ENCODE measurements at places on chromosomes 5 and 9.
A peak's percentile ranks its signal among the peaks of the same experiment; 100 is the strongest.

GRCh38 chr5:111927191-111927590 lies 170.2 kb upstream of the NREP start:
- DNase-seq = no peak

- DNase-seq = no peak
Measured at GRCh38 chr5:23314827-23315226, 192.6 kb upstream of the PRDM9 start.

DNA sequence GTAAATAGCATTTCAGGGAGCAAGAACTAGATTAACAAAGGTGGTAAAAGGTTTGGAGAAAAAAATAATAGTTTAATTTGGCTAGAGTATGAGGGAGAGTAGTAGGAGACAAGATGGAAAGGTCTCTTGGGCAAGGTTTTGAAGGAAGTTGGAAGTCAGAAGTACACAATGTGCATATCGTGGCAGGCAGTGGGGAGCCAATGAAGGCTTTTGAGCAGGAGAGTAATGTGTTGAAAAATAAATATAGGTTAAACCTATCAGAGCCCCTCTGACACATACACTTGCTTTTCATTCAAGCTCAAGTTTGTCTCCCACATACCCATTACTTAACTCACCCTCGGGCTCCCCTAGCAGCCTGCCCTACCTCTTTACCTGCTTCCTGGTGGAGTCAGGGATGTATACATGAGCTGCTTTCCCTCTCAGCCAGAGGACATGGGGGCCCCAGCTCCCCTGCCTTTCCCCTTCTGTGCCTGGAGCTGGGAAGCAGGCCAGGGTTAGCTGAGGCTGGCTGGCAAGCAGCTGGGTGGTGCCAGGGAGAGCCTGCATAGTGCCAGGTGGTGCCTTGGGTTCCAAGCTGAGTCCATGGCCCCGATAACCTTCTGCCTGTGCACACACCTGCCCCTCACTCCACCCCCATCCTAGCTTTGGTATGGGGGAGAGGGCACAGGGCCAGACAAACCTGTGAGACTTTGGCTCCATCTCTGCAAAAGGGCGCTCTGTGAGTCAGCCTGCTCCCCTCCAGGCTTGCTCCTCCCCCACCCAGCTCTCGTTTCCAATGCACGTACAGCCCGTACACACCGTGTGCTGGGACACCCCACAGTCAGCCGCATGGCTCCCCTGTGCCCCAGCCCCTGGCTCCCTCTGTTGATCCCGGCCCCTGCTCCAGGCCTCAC lies at the start of gene CA9:
TSS of gene CA9 (plus strand) at position 797 of the 893 bp plus-strand sequence. CDS start at position 829, 32 bp downstream.
- DNase-seq = no peak

DNA sequence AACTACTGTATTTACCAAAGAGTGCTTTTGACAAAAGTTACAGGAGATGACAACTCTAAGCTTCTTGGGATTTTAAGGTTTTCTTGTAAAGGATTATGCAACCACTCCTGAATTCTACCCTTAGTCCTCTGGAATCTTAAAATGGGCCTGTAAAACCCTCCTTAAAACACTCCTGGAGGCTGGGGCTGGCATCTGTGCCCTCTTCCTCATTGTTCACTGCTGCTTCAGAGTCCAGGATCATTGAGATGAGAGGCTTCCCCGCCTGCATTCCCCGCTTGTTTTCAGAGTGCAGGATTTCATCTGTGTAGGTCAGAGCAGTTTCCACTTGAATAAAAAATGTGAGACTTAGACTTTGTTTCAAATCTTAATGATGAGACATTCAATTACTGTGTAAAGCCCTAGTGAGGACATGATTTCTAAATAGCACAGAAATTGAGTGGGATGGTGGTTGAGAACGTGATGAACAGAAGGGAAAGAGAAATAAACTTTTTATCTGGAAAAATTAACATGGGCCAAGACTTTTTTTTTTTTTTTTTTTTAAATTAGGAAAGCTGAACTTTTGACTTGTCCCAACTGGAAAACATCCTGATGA lies 40.4 kb downstream of the PCSK5 start:
- no peak for DNase-seq

GRCh38 chr9:6782981-6783380 lies 25.2 kb downstream of the KDM4C start:
- DNase-seq = no peak

GRCh38 chr5:99119326-99119725 lies 190.5 kb upstream of the CHD1 start:
- DNase-seq = no peak

DNA sequence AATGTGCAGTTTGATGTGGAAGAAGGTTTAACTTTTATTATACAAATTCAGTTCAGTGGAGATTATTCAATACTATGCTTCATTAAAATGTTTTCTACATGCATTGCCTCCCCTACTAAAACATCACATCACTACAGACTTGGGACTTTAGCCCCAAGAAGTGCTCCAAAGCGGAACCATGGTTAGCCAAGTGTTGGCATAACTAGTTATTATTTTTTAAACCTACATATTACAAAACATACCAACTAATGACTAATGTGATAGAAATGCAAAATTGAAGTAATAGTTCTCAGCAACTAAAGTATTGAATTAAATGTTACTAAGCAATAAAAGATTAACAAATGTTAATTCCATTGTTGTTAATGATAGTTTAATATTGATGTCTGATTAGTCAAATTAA lies 74.5 kb downstream of the XRCC4 start:
- no peak for DNase-seq

GRCh38 chr9:126805554-126806262 lies 868 bp downstream of the ZBTB43 start:
- DNase-seq = peak; percentile 31

GRCh38 chr5:8981496-8981895 lies 564.4 kb downstream of the SEMA5A start:
- DNase-seq = no peak
